ENCODE measurements at places on chromosomes 3 and 15. TPM values are rescaled to one million over a fixed set of nuclear protein-coding genes. Genes with fewer than 3 reads are reported as not detected.
A peak's percentile ranks its signal among the peaks of the same experiment; 100 is the strongest.

BSN gene
- total RNA-seq, result 0.44 TPM

SLC6A1 gene
- total RNA-seq, result 7.3 TPM

CCDC13 gene
- total RNA-seq, result 2.2 TPM

PLA1A gene
- not detected for total RNA-seq

FBXW12 gene
- not detected for total RNA-seq

PPP1R14D gene
- not detected for total RNA-seq

P4HTM gene
- 99.0 TPM for total RNA-seq

ARID3B gene
- total RNA-seq, result 7.4 TPM

LRRC34 gene
- 5.1 TPM for total RNA-seq

DNA sequence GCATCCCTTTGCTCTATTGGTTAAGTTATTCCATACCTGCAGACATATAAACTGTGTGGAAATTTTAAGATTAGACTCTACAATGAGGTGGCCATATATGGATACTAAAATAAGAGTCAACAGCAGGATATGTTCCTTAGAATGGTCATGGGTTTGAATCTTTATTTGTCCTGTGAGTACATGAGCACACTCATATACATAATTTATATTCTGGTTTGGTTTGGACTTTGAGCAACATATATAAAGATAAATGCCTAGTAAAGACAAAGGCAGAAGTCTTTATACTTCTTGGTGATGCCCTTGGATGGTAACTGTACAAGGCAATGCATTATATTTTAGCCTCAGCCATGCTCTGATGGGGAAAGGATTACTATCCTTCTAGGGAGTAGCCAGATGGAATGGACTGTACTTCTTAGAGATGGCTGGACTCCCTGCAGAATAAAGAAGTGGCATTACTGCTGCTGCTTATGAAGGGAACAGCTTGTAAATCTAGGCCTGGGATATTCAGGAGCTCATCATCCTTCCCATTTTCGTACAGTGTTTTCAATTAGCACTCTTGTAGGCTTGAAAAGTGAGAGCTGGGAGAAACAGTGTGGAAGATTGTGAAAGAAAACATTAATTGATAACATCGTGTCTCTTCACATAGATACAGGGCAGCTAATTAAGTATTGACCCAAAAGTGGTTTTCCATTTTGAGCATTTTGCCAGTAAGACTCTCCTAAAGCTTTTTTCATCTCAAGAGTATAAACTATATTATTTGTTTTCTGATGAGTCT, 60.4 kb downstream of the HMG20A start:
- DNase-seq, result no peak

DNA sequence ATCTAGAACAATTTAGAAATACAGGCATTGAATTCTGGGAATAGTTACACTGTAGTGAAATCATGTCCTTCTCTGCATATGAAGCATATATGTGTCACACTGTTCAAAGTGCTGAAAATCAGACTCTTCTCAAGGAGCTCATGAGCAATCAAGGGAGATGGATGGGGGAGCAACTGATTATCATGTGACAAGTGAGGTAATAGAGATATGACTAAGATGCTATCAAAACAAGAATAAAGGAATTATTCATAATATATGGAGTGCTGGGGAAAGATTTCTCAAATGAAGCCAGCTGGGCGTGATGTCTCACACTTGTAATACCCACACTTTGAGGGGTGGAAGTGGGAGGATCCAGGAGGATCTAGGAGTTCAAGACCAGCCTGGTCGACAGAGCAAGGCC, 74.9 kb upstream of the CHRNB4 start:
- no peak for DNase-seq

- peak; percentile 82 for DNase-seq
Observed at GRCh38 chr15:38699633-38700230, 135.1 kb upstream of the RASGRP1 start.

- no peak for DNase-seq
Observed at GRCh38 chr15:59543721-59544547, 67.6 kb upstream of the GCNT3 start.

DNA sequence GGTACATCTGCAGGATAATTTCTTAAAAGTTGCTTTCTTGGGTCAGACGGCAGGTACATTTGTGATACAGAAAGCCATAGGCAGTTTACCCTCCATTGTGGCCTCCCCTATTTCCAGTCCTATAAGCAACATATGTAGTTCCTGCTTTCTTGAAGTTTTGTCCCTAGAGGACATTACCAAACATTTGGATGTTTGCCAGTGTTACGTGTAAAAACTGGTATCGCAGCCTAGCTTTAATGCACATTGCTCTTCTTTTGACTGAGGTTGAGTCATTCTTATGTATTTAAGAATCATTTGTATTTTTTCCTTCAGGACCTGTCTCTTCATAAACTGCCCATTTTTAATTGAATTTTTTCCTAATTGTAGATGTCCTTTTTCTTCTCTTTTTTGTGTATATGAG, 114.3 kb downstream of the DIPK2A start:
- DNase-seq, result no peak

DNA sequence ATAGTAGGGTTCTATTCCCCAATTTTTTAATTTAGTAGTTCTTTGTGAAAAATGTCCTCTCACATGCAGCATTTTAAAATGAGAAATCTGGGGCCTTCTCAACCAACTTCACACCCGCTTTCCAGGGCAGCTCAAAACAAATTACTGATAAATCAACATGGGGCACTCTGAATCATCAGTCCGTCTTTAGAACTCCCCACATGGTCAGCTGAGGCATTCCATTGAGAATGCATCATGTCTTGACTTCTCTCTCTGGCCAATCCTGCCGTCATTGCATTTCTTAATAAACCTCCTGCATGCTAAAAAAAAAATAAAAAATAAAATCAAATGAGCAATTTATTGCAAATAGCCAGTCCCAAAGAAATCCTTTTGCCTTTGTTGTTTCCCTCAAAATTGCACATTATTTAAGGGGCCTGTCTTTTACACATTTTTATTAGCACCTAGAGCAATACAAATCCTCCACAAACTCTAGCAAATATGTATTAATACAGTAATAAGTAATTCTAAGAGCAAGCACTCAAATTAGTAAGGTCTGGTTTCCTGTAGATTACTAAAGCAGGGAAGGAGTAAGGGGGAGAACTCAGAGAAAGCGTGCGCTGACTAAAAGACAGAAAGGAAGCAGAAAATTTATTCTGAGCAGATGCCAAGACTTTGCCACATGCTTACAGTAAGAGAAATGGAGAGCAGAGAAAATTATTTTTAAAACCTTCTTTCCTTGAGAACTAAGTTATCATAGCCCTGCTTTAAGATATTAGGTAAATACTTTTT, 175.7 kb downstream of the TNIK start:
- DNase-seq, result peak; percentile 74

DNA sequence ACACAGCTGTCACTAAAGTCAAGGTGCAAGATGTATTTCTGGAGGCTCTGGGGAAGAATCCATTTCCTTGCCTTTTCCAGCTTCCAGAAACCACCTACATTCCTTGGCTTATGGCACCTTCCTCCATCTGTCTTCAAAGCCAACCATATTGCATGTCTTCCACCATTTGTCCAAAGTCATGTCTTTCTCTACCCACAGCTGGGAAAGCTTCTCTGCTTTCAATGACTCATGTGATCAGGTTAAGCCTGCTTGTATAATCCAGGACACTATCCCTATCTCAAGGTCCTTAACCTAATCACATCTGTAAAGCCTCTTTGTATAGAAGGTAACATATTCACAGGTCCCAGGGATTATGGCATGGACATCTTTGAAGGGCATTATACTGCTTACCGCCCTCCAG, 14.2 kb downstream of the ARHGAP31 start:
- no peak for DNase-seq

DNA sequence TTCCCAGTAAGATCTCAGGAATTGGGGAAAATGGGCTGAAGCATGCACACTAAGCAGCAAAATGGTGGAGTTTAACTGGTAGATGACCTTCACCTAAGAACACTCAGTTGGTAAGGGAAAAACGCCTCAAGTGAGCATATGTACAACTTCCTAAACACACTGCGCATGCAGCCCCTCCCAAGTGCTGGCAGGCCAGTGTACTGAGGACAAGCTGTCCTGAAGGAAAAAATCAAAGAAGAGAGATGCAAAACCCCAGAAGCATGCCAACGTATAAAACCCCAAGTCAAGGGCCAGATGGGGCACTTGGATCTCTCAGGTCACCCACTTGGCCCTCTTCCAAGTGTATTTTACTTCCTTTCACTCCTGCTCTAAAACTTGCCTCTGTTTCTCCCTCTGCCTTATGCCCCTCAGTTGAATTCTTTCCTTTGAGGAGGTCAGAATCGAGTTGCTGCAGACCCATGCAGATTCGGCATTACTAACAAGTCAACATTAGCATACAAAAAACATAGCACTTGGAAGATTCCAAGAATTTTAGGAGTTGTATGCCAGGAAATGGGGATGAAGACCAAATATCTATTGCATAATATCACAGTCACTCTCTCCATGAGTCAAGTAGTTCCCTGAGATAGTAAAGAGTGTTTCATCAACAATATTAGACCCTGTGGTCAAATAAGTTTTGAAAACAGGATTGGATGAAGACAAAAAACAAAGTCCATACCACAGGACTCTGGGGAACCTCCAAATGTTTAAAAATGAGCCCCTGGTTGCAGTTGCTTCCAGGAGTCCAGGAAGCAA, 10.8 kb upstream of the FYCO1 start:
- no peak for DNase-seq

DNA sequence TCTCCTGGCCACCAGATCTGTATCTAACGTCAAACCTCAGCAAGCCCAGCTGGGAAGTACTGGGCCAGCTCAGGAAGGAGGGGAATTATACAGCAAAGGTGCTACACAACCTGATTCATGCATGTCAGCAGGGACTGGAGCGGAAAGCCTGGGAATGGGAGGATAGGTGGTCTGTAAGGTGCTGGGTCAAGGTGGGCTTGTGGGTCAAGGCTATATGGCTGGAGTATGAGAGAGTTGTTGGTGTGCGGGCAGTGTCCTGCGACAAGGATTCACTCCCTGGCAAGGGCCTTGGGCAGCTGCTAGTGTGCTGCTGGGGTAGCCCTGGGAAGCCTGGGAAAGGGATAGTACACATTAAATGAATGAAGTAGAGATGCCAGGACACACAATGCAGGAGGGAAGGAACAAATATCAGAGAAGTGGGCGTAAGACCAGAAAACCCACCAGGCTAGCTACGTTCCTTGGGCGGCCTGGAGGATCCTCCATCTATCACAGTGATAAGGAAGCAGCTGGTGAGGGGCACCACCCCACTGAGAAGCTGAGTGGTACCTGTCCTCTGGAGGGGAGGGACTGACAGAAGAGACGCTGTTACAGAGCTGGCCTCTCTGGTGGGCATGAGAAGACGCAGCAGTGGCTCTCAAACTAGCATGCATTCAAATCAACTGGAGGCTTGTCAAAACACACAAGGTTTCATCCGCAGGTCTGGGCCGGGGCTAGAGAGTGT, 8.5 kb upstream of the SYNM start:
- DNase-seq, result no peak

DNA sequence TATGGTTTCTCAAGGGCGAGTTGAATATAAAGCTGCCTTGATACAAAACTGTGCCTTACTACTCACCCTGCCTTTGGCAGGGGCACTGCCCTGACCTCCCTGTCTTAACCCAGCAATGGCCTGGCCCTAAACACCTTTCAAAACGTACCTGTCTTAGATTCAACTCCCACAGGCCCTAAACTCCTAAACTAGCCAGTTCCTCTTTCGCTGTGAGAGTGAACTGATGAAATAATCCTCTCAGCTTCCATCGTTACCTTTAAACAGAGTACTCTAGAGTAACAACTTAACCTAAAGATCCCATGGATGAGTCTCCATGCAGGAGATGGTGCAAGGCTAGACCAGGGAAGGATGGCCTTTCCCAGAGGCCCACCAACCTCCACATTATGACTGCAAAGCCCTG, 133.0 kb upstream of the THBS1 start:
- DNase-seq, result no peak

DNA sequence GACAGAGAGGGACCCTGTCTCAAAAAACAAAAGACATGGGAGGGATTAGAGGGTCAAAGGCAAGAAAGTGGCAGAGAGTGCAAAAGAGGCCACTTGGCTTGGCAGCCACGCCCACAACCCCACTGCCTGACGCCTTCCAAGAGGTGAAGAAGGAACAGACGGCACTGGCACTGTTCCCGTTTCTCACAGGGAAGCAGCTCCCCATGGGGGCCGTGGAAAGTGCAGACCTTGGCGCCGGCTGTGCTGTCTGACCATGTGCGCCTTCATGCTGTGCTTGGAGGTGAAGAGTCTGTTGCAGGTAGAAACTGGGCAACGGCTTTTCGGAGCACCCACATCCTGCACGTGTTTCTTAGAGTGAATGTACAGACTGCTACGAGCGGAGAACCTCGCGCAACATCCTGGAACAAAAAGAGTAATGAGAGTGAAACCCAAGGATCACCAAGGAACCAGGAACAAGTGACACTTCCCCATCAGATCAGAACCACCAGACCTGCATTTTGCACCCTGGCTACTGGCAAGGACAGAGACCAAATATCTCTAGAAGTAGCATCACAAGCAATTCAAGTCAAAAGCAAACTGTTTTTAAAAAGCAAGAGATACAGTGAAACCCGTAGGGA, 9.7 kb downstream of the ZXDC start:
- no peak for DNase-seq

DNA sequence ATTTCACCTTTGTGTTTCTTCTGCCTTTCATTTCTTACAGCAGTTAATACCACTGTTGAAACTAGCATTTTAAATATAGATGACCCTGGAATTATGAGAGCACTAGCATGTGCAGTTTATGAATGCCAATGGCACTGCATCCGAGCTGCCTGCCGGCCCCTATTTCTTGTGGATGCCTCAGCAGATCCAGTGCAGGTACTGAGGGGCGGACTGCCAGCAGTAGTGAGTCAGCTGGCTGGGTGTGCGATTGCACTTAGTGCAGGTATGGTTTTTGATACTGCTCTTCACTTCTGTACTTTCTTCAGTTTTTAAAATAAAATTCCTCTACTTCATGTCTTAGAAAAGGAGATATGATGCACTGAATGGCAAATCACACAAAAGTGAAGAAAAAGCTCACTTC, 453.0 kb downstream of the DIPK2A start:
- DNase-seq, result no peak

- DNase-seq, result no peak
Observed at GRCh38 chr3:2923390-2923789, 186.8 kb downstream of the IL5RA start.

DNA sequence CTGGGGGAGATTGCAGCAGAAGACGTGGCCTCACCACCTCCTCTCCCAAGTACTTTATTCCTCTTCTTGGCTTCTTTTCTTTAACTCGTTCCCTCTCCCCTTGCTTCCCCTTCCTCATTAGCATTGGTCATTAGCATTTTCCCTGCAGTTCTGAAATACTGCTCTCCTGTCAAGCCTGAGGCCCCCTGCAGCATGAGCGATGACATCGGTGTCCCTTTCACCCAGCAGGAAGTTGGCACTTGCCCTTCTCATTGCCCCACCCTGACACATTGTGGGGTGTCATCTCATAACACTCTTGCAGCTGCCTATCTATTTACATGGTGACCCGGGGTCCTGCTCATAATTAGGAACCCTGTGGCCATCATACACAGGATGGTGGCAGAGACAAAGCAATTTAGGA, 167.1 kb downstream of the ARRDC4 start:
- DNase-seq, result no peak

DNA sequence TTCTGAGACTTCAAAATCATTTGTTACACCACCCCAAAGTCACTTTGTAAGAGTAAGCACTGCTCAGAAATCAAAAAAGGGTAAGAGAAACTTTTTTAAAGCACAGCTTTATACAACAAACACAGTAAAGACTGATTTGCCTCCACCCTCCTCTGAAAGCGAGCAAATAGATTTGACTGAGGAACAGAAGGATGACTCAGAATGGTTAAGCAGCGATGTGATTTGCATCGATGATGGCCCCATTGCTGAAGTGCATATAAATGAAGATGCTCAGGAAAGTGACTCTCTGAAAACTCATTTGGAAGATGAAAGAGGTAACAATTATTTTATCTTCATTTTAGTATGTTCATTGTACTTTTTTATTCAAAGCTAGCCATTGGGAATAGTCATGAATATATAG, 32.6 kb downstream of the BLM start:
- DNase-seq, result no peak

Measured in tibial nerve (tissue), 4 donors.